ENCODE measurements at places on chromosomes 5 and 9.

DNA sequence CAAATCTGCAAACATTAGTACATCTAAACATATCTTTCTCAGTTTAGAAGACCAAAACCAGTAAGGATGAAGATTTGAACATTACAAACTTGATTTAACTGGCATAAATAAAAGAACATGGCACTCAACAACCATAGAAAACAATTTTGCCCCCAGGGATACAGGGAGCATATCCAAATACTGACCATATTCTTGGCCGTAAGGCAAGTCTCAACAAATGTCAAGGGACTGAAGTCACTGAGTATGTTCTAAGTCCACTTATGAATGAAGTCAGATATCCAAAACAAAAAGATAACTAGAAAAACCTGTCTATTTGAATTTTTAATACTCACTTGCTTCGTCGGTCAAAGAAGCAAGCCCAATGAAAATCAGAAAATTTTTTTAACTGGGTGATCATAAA is 14.1 kb downstream of the FEM1C start:
- DNase-seq, result no peak

DNA sequence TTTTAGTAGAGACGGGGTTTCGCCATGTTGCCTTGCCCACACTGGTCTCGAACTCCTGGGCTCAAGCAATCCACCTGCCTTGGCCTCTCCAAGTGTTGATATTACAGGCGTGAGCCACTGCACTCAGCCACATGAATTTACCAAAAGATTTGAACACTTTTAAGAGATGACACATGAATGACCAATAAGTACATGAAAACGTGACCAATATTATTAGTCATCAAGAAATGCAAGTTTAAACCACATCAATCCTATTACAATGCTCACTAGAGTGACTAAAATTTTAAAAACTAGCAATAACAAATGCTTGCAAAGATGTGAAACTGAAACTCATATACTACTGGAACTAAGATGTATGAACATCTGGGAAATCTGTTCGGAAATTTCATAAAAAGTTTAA is 54.3 kb downstream of the NR6A1 start:
- DNase-seq, result no peak

- no peak for DNase-seq
These were observed 29.7 kb upstream of the FCN1 start for GRCh38 chr9:134947265-134947955.

DNA sequence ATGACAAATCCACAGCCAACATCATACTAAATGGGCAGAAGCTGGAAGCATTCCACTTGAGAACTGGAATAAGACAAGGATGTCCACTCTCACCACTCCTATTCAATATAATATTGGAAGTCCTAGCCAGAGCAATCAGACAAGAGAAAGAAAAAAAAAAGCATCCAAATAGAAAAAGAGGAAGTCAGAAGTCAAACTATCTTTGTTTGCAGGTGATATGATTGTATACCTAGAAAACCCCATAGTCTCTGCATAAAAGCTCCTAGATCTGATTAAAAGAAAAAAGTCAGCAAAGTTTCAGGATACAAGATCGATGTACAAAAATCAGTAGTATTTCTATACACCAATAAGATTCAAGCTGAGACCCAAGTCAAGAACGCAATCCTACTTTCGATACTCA is 66.1 kb downstream of the OSMR start:
- DNase-seq, result no peak

DNA sequence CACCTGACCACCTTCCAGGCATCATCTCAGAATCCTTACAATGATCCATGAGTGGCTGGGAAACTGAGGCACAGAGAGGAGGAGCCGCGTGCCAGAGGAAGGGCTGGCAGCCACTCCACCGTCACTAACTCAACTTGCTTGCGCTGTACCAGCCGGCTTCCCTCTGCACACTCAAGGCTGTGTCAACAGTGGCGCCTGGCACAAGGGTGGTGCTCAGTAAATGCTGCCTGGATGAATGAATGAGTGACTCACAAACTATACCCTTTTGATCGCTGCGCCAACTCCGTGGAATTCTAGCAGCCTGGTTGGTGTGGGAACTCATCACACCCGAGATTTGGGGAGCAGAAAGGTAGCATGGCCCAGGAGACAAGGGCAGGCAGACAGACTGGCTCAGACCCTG is 21.9 kb downstream of the PRRX2 start:
- no peak for DNase-seq

GRCh38 chr5:175680020-175680419 is 22.1 kb downstream of the HRH2 start:
- no peak for DNase-seq

DNA sequence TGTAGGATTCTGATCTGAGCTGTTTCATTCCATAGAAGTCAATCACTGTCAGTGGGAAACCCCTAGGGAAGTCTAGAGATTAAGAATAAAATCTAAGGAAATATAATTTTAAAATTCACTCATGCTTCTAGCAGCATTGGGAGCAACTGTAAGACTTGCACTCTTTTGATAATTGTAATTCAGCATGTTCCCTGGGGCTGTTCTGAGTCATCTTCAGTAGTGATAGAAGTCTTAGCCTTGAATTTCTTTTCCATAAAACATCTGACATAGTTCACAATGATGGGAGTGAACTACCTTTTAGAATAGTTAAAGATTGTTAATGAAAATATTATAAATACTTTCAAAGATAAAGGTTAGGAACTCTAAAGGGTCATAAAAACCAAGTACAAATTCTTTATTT is 935.8 kb downstream of the DTWD2 start:
- no peak for DNase-seq

DNA sequence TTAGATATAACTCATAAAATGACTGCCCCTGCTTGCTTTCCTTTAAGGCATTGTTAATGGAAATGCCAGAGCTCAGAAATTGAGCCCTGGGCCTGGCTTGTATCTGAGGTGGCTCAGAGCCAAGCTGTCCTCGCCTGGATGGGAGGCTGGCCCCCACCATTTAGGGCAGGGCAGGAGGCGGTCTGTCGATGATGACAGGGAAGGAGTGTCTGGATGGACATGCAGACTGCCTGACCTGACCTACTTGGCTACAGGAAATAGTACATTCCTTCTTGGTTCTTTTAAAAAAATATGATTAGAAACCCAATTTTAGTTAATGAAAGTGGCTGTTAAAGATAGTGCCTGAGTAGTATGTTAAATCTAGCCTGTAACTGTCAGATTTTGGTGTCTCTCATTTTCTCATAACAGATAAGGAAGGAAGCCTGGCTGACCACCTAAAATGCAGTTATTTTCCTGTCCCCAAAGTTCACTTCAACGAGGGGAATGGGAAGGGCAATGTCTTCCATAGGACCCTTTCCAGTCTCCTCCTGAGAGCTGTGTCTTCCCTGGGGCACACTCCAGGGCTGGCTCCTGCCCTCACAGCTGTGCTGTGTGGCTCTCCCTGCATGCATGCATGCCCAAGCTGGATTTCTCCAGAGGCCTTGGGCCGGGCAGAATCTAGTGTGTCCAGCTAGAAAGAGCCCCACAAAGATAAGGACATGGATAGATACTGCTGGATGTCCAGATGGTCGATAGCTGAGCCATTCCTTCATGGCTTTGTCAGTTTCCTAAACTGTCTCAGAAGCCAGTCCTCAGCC is 42.3 kb downstream of the MACROH2A1 start:
- no peak for DNase-seq

- DNase-seq, result no peak
These were observed 21.3 kb downstream of the NR6A1 start for GRCh38 chr9:124749781-124750180.

GRCh38 chr9:98795970-98796363 is 388 bp downstream of the ANKS6 start:
- no peak for DNase-seq

DNA sequence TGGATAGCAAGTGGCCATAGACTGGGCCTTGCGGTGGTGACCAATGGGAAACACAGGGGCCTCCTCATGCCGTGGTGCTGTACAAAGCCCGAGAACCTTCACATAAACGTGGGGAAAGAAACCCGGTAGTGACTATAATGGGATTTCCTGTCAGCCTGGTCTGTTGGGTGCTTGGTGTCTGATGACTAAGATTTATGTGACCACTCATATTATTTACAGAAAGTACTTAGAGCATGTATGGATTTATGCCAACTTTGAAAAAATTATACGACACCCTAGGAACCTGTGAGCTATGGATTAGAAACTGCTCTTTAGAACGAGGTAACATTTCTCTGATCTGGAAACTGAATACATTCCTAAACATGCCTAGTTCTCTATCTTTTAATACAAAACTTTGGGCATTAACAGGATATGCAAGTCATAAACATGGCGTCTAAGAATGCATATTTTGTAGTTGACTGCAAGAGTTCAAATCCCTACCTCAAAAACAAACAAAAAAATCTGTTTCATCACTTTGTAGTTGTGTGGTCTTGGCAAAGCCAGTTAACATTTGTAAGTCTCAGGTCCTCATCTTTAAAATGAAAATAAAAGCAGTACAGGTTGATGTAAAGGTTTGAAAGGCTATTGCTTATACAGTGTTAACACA is 85.4 kb downstream of the TMEM167A start:
- no peak for DNase-seq

GRCh38 chr9:38025166-38025565 is 43.9 kb downstream of the SHB start:
- DNase-seq, result no peak

DNA sequence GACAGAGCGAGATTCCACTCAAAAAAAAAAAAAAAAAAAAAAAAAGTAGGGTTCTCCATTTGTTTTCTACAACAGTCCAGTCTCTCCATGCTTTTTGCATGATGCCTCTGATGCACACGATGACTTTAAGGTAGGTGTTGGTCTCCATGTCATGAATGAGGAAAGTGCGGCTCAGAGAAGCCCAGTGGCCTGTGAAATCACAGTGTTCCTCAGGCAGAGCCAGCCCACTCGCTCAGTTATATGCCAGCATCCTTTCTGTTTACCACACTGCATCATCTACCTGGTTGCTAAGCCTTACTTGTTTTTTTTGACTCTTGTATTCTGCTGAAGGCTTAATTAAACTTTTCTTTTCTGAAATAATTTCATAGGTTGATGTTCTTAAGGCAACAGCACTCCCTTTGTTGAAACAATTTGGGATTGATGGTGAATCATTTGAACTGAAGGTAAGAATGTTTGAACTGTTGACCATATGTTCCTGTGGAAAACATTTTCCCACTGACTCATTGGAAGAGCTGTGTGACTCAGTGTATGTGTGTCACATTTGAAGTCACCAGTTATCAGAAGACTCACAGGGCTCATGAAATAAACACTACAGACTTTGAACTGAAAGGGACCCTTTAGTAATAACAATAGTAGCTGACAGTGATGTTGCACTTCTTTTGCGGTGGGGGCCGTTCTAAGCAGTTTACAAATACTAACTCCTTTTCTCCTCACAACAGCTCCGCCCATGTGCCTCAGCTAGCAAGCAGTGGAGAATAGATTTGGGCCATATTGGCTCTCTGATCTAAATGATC is 40.2 kb downstream of the RCL1 start:
- no peak for DNase-seq

- no peak for DNase-seq
These were observed 69.3 kb downstream of the ISL1 start for GRCh38 chr5:51452562-51452961.

- no peak for DNase-seq
These were observed 144.5 kb upstream of the NUDT12 start for GRCh38 chr5:103706939-103707682.

DNA sequence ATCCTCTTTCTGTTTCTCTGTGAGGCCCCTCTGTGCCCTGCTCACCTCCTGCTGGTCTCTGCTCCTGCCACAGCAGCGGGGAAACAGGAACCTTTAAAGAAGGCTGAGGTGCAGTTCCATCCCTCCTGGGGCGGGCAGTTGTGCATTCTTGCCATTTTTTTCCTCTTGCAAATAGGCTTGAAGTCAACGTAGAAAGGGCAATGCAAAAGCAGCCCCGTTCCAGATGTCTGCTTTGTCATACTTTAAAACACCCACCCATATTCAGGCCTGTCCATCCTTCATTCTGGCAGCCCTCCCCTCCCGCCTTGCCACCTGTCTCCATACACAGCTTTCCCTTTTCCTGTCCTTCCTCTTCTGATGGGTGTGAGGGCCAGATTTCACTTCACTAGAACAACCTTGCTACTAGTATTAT is 65.4 kb upstream of the KLF9 start:
- no peak for DNase-seq

GRCh38 chr5:146646441-146646840 is 130.5 kb upstream of the GPR151 start:
- no peak for DNase-seq

DNA sequence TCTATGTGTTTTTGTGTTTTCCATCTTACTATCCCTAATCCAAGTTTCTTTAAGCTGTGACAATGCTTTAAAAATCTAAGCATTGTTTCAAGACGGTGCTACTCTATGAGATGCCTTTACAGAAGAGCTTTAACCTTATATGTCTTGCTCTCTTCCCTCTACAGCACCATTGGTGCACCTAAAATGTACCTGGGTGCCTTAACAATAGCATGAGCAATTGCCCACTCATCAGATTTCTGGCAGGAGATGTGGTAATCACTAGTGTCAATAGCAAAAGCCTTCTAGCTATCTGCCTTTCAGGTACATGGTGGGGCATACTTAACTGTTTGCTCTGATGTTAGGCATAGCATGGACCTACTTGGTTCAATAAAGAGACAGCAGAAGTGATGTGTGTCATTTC is 222.3 kb upstream of the KIF2A start:
- DNase-seq, result no peak

DNA sequence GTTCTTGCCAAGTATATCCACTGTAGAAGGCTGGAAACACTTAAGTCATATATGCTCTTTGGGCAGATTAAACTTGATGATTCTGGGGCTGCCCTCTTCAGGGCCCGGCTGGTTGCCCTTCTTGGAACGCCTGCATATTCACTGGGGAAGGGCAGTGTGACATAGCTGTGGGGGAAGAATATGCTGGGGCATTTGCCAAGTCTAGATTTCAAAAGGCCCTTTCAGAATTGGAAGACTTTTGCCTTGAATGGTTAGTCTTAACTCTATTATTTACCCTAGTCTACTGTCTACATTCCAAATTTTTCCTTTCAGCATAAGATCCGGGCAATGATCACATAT is 161.2 kb upstream of the PITX1 start:
- no peak for DNase-seq

- no peak for DNase-seq
These were observed 413 bp upstream of the OXCT1 start for GRCh38 chr5:41870627-41871048.

- no peak for DNase-seq
These were observed 130.3 kb downstream of the CDC42SE2 start for GRCh38 chr5:131394128-131394527.

- peak; percentile 87 for DNase-seq
These were observed 15.6 kb downstream of the DNM1 start for GRCh38 chr9:128218518-128219389.

GRCh38 chr9:6641961-6642360 is 3.6 kb downstream of the GLDC start:
- no peak for DNase-seq

DNA sequence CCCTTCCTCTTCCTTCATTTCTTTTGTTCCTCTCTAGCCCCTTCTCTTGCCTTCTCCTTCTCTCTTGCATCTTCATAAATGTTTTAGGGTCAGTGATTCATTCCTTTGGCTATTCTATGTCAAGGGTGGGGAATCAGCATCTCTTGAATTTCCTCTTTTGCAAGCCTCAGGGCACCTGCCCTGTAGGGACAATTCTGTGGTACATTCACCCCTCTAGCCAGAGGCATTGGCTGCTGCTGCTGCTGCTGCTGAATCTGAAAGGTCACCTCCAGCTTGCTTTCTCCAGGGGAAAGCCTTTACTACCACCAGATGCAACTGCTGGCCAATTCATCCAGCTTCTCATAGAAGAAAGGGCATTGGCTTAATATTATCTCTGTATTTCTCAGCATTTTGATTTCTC is 87.3 kb downstream of the INSYN2B start:
- DNase-seq, result no peak
